ENCODE measurements at places on chromosomes 7 and 10.

GRCh38 chr7:148395352-148395811 lies 195.2 kb upstream of the C7orf33 start:
- no peak for DNase-seq

DNA sequence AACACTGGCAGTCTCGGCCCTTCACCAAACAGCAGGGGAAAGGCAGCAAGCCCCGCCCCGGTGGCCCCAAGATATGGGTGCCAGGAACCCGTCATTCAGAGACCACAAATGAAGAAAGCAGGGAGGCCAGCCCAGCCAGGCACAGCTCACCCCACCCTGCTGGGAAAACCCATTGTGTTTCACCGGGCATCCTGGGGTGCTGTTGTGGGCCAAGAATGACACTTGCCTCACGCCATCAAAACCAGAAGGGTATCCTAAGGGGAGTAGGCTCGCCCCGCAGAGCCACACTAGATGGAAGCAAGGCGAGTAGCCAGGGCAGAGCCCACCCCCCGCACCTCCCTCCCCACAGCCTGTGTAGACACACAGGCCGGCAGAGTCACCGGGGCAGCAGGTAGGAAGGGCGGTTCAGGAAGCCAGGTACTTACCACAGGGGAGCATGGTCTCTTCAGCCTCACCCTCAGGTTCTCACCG lies 72.5 kb upstream of the KCNMA1 start:
- DNase-seq: no peak

DNA sequence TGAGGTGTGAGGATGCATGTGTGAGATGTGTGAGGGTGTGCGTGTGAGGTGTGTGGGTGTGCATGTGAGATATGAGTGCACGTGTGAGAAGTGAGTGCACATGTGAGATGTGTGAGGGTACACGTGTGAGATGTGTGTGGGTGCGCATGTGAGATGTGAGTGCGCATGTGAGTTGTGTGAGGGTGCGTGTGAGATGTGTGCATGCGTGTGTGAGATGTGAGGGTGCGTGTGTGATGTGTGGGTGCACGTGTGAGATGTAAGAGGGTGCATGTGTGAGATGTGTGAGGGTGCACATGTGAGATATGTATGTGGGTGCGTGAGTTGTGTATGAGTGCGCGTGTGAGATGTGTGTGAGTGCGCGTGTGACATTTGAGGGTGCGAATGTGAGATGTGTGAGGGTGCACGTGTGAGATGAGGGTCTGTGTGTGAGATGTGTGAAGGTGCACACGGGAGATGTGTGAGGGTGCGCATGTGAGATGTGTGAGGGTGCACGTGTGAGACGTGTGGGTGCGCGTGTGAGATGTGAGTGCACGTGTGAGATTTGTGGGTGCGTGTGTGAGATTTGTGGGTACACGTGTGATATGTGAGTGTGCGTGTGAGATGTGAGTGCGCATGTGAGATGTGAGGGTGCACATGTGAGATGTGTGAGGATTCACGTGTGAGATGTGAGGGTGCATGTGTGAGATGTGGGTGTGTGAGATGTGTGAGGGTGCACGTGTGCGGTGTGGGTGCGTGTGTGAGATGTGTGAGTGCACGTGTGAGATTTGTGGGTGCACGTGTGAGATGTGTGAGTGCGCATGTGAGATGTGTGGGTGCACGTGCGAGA lies 30.5 kb downstream of the PPIF start:
- DNase-seq: peak; percentile 55

GRCh38 chr7:641269-641671 lies 85.2 kb upstream of the DNAAF5 start:
- DNase-seq: no peak

GRCh38 chr7:47186316-47186715 lies 395.6 kb downstream of the TNS3 start:
- DNase-seq: no peak

DNA sequence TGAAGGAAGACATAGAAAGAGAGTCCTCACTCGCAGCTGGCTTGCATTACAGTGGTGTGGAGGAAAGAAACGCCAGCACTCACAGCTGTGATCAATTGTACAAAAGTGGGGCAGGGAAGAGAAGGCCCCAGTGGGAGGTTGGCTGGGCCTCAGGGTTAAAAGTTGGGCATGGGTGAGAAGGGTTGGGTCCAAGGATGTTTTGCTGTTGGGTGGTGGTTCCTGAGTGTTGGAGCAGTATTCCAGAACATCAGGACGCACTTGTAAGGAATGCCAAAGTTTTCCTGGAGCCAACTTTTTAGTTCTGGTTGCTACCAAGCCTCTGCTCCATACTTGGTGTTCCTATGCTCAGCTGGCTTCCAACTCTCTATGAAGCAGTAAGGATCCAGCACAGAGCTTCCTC lies 55.4 kb upstream of the MKRN1 start:
- DNase-seq: peak; percentile 71

GRCh38 chr7:148276314-148277041 lies 314.1 kb upstream of the C7orf33 start:
- DNase-seq: no peak

DNA sequence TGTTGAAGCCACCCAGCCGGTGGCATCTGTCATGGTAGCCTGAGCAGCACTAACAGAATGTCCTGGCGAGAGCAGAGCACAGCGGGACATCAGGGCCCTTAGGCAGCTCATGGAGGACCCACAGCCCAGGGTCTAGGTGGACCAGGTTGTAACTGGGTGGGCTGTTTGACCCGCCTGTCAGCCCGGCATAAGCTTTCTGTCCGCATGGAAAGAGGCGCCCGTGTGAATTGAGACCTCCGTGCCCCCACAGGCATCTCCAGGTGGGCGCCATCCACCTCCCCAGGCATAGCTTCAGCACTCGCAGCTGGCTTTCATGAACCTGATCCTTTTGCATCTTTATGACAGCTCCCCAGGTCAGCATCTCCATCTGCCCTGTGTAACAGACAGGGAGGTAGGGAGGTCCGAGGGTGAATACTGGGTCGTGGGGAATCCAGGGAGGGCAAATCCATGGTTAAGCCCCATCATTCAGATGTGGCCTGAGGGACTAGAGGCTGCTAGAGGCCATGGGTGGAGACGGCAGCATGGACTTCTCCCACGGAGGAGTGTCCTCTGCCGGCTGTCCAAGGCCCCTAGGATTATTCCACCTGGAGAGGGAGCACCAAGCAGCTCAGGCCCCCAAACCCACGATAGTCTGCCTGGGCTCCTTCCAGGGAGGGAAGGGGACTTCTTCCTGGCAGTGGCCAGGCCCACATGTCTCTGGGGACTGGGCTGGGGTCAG lies 371.6 kb upstream of the MKI67 start:
- DNase-seq: no peak

DNA sequence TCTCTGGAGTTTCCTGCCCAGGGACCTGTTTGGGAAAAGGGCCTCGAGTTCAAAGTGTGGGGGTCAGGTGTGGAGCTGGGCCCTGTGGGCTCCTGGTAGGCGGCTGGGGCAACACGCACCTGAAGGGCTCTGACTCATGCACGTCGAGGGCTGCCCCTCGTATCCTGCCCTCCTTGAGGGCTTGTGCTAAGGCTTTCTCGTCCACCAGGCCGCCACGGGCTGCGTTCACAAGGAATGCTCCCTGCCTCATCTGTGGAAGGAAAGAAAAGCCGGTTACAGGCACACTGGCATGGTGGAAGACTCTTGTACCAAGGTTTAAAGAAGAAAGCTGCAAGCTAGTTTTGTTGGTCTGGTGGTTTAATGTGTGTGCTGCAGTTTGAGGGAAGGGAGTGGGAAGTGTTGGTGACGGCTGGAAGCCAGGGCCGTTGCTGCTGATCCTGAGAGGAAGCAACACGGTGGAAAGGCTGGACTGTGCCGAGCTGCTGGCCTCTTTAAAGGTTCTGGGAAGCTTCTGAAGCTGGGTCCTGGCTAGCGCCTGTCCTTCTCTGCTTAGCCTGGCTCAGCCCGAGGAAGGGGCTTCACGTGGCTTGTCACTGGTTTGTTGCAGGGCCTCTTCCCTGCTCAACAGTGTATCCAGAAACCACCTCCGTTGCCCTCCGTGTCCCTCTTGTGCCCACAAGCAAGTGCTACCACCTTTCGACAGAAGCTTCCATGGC lies 52.0 kb downstream of the ZRANB1 start:
- DNase-seq: no peak
